ENCODE measurements at places on chromosomes 5 and 9. TPM values are rescaled to one million over a fixed set of nuclear protein-coding genes. Genes with fewer than 3 reads are reported as not detected.

DNA sequence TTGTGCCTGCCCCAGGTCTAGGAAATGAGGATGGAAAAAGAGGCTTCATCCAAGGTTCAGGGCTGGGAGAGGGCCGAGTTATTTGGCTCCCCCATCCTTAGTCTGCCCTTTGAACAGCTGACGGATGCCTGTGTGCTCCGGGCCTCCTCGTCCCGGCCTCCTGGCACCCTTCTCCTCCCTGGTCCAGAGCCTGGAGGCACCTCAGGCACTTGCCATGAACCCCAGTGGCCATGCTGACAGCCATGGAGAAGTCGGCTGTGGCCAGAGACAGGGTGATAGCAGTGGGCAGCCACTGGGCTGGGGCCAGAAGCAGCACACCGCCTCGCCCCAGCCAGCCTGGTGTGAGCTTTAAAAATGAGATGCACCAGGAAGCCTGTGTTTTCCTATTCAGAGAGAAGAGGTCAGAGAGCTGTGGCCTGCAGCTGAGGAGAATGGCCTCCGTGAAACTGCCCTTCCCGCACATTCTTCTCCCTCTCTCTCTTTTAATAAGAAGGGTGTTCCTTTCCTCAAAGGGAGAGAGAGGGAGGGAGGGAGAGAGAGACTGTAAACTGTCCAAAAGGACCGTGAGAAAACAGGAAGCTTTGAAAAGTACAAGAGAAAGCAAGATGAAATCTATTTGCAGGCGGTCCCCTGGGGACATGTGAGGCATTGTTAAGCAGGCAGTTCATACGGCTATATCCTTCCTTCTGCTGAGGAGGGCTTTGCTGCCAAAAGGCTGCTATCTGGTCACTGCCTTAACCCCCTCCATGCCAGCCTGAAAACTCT is 55.3 kb downstream of the ZNF366 start:
- no peaks in the 10 kb centered on the region for H3K27me3 ChIP-seq
- no peak overlapping the region for H3K4me3 ChIP-seq
- H3K4me1 ChIP-seq = peaks cover 13% of the 10 kb centered on the region

DNA sequence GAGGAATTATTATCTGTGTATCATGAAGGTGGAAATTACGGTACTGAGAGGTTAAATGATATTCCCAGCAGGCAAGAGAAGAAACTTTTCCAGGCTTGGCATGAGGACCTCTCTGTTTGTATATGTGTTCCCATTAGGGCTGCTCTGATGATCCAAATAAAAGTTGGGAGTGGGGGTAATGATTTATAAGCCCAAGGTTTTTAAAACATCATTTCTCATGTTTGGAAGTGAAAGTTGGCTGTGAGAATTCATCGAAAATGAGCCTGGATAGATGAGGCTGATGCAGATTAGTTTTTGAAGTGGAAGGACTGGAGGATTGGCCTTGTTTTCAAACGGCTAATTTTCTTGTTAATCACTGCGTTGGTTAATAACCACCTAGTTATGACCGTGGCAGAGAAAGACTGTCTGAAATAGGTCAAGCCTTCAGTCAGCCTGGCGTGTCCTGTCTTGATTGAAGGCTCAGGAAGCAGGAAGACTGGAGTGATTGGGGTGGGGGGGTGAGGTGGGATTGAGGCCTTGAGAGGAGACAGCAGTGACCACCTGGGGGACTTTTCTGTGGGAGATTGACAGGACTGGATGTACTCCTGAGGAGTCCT is 391.0 kb upstream of the WWC1 start:
- H3K4me1 ChIP-seq = no peaks in the 10 kb centered on the region
- no peak for DNase-seq
- peaks cover 31% of the 10 kb centered on the region for H3K27me3 ChIP-seq
- no peak overlapping the region for H3K27ac ChIP-seq
- H3K36me3 ChIP-seq = no peaks in the 10 kb centered on the region

DNA sequence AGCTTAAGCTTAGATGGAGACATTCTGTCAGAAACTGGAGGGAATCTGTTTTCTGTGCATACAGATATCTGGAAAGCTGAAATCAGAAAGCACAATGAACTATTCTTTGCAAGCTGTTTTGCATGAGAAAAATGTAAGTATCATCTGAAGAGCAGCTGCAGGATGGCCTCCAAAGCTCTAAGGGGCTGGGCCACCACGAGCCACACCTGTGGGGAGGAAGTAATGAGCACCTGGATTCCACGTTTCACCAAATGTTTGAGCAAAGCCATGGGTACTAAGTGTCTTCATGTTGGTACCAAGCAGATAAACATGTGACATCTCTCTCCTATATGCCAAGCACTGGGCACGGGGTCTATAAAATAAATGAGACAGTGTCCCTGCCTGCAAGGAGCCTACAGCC is 199.3 kb downstream of the TTLL11 start:
- no peaks in the 10 kb centered on the region for H3K4me1 ChIP-seq
- no peak overlapping the region for H3K4me3 ChIP-seq
- no peaks in the 10 kb centered on the region for H3K36me3 ChIP-seq
- no peak overlapping the region for H3K27ac ChIP-seq

DNA sequence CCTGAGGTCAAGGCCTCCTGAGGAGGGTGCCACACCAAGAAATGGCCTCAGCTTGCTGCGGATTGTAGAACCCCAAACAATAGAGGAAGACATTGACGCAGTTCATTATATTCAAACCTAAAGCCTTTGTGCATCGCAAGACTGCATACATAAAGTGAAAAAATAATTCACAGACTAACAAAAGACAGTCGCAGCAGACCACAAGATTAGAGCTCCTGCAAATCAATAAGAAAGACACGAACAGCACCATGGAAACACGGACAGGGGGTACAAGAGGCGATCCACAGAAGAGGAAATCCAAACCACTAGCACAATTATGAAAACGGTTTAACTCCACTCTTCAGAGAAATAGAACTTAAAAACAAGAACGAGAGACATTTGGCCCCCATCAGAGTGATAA is 10.0 kb upstream of the TCOF1 start:
- H3K4me1 ChIP-seq = 0 out of 2 replicates have a peak, but pooled peaks cover 3% of the 10 kb centered on the region
- no peaks in the 10 kb centered on the region for H3K36me3 ChIP-seq
- H3K27ac ChIP-seq = no peak overlapping the region
- H3K4me3 ChIP-seq = no peak overlapping the region

DNA sequence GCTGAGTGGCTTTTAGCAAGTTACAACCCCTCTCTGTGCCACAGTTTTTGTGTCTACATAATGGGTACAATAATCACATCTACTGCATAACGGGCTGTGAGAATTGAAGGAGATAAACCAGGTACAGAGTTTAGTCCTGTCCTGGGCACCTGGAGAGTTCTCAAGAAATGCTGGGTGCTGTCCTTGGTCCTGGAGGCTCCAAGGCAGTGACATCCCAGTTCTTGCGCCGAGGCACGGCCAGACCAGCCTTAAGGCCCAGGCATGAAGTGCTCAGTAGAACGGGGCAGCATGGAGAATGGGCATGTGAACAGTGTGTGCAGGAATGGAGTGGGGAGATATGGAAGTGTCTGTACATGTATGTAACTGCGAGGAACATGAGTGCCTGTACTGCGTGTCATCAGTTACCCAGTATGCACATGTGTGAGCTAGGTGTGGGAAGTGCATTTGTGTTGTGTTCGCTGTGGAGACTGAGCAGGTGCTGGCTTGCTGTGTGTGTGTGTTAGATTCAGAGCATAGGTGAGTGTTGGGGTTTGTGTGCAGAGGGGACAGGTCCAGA is 6.3 kb upstream of the UNC5A start:
- H3K4me1 ChIP-seq = no peaks in the 10 kb centered on the region
- H3K4me3 ChIP-seq = no peak overlapping the region
- H3K27me3 ChIP-seq = peaks cover 38% of the 10 kb centered on the region
- H3K36me3 ChIP-seq = no peaks in the 10 kb centered on the region
- no peak for DNase-seq

- no peak for DNase-seq
- H3K36me3 ChIP-seq = no peaks in the 10 kb centered on the region
- H3K27me3 ChIP-seq = no peaks in the 10 kb centered on the region
Observed at GRCh38 chr9:99690573-99690972, 131.1 kb upstream of the NR4A3 start.

DNA sequence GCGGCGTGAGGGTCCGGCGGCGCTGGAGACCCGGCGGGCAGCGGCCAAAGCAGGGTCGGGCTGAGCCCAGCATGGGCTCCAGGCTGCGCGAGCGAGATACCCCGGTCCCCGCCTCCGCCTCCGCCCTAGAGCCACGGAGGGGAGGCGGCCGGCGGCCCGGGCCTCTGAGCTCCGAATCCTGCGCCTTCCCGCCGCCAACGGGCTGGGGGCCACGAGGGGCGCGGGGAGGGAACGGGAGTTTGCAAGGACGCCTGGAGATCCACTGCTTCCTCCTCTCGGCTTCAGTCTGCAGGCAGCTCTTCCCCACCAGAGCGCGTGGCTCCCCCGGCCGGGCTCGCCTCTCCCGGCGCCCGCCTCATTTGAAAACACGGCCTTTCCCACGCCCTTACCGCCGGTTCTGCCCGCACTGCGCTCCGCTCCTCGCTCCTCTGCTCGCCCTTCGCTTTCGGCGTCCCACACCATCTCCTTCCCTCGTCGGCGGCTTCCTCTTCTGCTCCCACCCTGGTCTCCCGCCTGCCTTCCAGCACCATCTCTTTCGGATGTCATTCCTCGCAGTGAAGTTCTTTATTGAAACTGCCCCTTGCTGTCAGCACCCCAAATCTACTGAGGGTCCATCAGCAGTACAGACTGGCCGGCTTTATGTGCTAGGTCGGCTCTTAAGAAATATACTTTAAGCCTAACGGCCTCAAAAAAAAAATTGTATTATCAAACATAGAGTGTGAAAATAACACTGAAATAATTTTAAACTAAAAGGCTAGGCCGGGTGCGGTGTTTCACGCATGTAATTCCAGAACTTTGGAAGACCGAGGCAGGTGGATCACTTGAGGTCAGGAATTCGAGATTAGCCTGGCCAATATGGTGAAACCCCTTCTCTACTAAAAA is 105.0 kb upstream of the FAM120A start:
- no peaks in the 10 kb centered on the region for H3K4me1 ChIP-seq
- H3K36me3 ChIP-seq = no peaks in the 10 kb centered on the region
- H3K27ac ChIP-seq = no peak overlapping the region
- no peaks in the 10 kb centered on the region for H3K27me3 ChIP-seq
- H3K4me3 ChIP-seq = no peak overlapping the region

DNA sequence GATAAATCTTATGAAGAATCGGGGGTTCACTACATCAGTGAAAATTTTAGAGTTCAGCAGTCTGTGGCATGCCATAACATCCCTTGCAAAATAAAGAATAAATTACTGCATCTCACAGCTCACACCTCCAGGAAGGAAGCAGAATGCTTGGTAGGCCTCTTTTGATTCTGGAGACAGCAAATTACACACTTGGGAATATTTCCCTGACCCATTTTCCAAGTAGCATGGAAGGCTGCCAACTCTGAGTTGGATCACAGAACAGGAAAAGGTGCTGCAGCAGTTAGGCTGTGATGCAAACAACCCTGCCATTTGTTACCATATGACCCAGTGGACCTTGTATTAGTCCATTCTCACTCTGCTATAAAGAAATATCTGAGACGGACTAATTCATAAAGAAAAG is 293.5 kb downstream of the ASTN2 start:
- no peak for DNase-seq
- no peak overlapping the region for H3K27ac ChIP-seq
- H3K4me3 ChIP-seq = no peak overlapping the region
- H3K27me3 ChIP-seq = no peaks in the 10 kb centered on the region

DNA sequence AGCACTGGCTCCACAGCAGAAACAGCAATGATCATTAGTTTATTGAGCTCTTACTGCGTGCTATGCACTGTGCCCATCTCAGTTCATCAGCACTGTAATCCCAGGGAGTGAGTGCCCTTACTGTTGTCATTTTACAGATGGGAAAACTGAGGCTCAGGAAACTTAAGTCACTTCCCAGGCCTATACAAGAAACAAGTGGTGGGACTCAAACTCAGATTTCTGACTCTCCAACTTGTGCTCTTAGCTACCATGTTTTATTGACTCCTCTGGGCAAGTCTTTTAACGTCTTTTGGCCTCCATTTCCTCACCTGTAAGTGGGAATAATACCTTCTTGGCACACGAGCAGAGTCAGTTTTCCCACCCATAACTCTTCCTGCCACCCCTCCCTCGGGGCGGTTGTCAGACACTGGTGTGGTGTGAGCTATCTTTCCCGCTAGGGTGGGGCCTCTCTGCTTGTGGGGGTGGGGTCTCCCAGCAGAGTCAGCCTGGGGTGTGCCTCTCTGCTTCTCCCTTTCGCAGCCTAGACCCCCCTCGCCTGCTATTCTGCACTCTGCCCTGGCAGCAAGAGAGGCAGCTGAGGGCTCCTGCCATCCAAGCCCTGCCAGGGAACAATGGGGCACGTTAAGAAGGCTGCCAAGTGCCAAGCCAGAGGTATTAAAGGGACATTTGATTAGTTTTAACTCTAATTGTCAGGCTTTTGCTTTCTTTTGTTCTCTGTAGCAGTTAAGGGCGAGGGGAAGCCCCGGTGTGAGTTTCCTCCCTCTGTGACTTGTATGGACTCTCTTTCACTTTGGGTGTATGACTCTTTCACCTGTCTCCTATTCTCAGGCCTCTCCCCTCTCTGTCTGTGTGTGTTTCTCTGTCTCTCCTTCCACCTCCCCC is 12.1 kb downstream of the GALNT10 start:
- no peak for DNase-seq
- no peak overlapping the region for H3K4me3 ChIP-seq
- H3K4me1 ChIP-seq = no peaks in the 10 kb centered on the region
- no peaks in the 10 kb centered on the region for H3K36me3 ChIP-seq

DNA sequence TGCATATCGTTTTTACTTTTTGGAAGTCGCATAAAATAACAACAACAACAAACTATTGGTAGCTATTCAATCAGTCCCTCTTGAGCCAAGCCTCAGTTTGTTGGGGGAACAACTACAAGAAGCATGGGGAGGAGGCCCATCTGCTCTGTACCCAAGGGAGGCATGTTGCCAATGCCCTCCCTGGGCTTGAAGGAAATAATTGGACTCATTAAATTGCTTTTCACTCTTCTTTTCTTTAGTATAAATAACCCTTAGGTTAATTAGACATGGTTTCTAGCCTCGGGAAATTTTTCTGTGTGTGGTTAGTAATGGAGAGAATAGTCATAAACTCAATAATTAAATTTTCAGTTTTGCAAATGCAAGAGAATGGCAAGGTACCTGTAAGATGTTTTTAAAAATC is 500.7 kb downstream of the TLE4 start:
- no peak overlapping the region for H3K27ac ChIP-seq
- H3K4me1 ChIP-seq = no peaks in the 10 kb centered on the region
- DNase-seq = no peak
- no peaks in the 10 kb centered on the region for H3K36me3 ChIP-seq
- no peak overlapping the region for H3K4me3 ChIP-seq

- H3K4me1 ChIP-seq = no peaks in the 10 kb centered on the region
- no peak overlapping the region for H3K4me3 ChIP-seq
- DNase-seq = no peak
- H3K36me3 ChIP-seq = no peaks in the 10 kb centered on the region
Observed at GRCh38 chr9:131812116-131812790, 72.4 kb upstream of the RAPGEF1 start.

GRCh38 chr5:131983244-131983771 is 28.1 kb downstream of the ACSL6 start:
- H3K36me3 ChIP-seq = no peaks in the 10 kb centered on the region
- H3K4me3 ChIP-seq = no peak overlapping the region
- H3K27me3 ChIP-seq = no peaks in the 10 kb centered on the region
- no peak for DNase-seq
- no peak overlapping the region for H3K27ac ChIP-seq
- no peaks in the 10 kb centered on the region for H3K4me1 ChIP-seq

GRCh38 chr5:103260951-103261350 is 2.4 kb downstream of the MACIR start:
- H3K4me3 ChIP-seq = no peak overlapping the region
- no peak overlapping the region for H3K27ac ChIP-seq
- no peaks in the 10 kb centered on the region for H3K36me3 ChIP-seq
- no peak for DNase-seq
- H3K4me1 ChIP-seq = peaks cover 3% of the 10 kb centered on the region
- no peaks in the 10 kb centered on the region for H3K27me3 ChIP-seq

Gene SLIT3
- 0.10 TPM for total RNA-seq

Gene TRIM36
- total RNA-seq = 12.6 TPM

Gene AGXT2
- not detected for total RNA-seq

Gene IFNB1
- total RNA-seq = not detected

Gene ACOT12
- not detected for total RNA-seq

Gene C5orf58
- not detected for total RNA-seq
